ENCODE measurements at places on chromosomes 7 and 10.
A peak's percentile ranks its signal among the peaks of the same experiment; 100 is the strongest.

GRCh38 chr7:100483722-100484672 is at the start of gene NYAP1:
Gene NYAP1, plus strand, starts transcription at chr7:100483927. Its CDS starts 1,385 bp downstream, at chr7:100485312.
- peak; percentile 64 for DNase-seq

DNA sequence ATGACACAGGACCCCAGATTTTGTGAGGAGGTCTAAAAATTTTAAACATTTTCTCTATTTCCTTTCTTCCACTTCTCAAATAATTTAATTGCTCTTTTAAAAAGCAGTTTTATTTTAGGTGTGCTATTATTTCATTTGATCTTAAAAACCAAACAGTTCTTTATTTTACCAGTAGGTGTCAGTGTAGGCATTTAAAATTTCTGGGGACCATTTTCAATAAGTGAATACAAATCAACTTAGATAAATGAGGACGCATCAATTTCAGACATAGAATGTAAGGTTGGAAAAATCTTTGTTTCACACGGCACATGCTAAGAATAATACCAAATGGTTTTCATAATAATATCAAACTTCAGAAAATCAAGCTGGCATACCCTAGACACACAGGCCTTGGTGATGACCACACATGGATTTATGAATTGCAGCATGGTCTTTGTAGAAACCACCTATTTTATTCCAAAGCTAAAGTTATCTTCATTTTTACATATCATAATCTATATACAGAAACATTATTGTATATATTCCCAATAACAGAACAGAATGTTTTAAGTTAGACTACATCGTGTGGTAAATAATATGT is 127.6 kb upstream of the SLC26A5 start:
- DNase-seq = peak; percentile 50

GRCh38 chr10:47378606-47379444 is 5.3 kb downstream of the ZNF488 start:
- no peak for DNase-seq

GRCh38 chr10:50653758-50654157 is 30.0 kb upstream of the SGMS1 start:
- DNase-seq = no peak

GRCh38 chr10:4345877-4346646 is 479.9 kb upstream of the AKR1E2 start:
- no peak for DNase-seq

GRCh38 chr10:82249141-82249540 is 374.1 kb downstream of the NRG3 start:
- no peak for DNase-seq

All from iris pigment epithelial cell (primary cell).